ENCODE measurements at places on chromosomes 2 and 18.
A peak's percentile ranks its signal among the peaks of the same experiment; 100 is the strongest.

DNA sequence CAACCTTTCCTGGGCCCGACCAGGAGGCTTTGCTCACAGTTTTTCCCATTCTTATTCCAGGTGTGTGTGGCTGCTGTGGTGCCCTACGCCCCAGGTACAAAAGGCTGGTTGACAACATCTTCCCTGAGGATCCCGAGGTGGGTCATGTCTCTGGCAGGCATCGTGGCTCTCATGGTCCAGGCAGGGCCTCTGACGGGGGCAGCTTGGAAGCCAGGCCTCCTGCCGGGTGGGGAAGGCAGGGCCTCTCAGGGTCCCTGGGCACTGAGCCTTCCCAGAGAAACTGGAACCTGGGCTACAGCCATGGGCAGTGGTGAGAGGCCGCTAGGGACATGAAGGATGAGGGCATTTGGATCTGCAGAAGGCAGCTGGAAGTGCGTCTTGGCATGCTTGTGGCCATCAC, 49.4 kb downstream of the EFR3B start:
- DNase-seq: no peak

GRCh38 chr2:198178766-198179165, 374.4 kb downstream of the PLCL1 start:
- no peak for DNase-seq

DNA sequence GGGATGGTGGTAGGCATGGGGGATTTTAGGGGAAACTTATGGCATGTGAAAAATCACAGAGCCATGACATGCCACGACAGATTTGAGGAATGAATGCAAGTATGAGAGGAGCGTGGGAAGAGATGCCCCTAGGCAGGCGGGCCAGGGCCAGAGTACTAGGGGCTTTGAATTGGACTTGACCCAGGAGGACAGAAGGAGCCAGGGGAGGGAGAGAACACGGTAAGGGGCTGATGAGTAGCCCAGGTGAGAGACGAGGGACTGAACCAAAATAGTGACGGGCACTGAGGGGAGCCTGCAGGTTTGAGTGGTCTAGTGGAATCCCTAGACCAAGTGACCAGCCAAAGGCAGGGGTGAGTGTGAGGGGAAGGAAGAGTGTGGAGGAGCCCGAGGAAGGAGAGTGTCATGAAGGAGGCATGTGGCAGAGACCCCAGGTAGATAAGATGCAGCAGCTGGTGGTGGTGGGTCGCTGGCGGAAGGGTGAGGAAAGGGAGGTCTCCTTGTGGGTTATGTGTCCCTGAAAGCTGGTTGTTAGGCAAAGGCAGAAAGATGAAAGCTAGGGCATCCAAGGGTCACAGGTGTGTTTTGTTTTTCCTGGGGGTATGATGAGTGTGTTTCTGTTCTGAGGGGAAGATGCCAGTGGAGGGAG, 48.7 kb downstream of the ZBTB7C start:
- DNase-seq: no peak

GRCh38 chr2:235500761-235501672, 7.2 kb downstream of the AGAP1 start:
- DNase-seq: no peak

DNA sequence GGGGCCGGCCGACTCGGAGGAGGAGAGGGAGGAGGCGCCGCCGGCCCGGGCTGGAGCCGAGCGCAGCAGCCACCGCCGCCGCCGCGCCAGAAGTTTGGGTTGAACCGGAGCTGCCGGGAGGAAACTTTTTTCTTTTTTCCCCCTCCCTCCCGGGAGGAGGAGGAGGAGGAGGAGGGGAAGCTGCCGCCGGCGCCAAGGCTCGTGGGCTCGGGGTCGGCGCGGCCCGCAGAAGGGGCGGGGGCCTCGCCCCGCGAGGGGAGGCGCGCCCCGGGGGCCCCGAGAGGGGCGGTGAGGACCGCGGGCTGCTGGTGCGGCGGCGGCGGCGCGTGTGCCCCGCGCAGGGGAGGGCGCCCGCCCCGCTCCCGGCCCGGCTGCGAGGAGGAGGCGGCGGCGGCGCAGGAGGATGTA, 316 bp downstream of the CRIM1 start:
- no peak for DNase-seq

GRCh38 chr2:218419630-218420216, 800 bp downstream of the VIL1 start:
- no peak for DNase-seq

DNA sequence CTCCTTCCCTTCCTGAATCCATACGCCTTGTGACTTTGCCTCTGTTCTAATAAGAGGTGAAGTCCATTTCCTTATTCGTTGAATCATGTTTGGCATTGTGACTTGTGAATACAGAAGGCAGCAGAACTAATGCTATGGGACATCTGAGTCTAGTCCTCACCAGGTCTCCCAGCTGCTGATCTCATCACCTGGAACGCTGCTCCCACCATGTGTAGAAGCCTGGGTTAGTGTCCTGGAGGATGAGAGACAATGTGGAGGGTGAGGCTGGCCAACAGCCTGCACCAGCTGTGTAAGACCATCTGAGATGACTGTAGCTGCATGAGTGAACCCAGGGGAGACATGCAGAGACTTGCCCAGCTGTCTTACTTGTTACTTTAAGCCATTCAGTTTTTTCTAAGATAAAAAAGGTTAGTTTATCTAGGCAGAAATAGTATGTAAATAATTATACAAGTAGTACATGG, 3.5 kb upstream of the HAAO start:
- no peak for DNase-seq

DNA sequence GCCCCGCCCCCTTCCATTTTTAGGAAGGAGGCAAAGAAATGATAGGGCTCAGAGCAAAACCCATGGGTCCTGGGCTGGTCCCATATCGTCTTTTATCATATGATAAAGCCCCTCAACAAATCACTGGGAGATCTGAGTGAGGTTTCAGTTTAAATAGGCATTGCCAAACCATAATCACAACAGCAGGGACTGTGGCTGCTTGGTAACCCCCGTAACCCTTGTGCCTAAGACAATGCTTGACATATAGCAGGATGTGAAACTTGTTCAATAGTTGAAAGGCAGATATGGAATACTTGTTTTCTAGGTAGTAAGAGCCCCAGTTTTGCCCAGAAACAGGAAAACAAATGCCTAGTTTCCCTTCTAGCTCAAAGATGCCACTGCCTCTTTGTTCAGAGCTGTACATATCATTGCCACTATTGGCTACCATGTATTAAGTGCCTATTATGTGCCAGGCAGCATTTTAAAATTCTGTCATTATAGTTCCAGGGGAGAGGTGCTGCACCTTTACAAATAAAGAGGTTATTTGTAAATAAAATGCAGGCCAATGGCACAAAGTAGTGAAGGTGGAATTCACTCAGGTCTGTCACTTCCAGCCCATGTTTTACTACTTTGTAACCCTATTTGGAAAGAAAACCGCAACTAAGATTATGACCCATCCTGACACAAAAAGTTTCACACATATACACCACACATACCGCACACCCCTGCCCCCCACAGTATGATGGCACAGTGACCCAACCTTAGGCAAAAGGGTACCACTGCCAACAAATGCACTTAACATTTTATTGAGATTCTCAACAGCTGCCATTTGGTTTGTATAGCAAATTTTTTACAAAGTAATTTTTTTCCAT, 14.2 kb downstream of the NAGK start:
- no peak for DNase-seq

DNA sequence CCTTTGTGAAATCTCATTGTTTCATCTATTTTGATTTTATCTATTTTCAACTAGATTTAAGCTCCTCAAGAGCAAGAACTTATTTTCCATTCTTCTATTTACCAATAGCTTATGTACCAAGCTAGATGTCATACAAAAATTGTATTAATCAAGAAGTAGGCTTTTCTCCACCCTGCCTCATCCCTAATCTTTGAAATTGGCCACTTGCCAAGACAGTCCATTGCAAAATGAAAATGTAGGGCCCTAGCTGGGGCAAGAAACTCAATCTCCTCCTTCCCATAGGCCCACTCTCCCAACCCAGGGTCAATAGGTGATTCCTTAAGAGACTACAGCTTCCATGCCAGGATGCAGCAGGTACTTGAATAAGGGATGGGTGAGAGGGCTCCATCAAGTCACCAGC, 39.3 kb upstream of the STPG4 start:
- no peak for DNase-seq

GRCh38 chr2:234490271-234491091, 6.4 kb downstream of the ARL4C start:
- peak; percentile 29 for DNase-seq

DNA sequence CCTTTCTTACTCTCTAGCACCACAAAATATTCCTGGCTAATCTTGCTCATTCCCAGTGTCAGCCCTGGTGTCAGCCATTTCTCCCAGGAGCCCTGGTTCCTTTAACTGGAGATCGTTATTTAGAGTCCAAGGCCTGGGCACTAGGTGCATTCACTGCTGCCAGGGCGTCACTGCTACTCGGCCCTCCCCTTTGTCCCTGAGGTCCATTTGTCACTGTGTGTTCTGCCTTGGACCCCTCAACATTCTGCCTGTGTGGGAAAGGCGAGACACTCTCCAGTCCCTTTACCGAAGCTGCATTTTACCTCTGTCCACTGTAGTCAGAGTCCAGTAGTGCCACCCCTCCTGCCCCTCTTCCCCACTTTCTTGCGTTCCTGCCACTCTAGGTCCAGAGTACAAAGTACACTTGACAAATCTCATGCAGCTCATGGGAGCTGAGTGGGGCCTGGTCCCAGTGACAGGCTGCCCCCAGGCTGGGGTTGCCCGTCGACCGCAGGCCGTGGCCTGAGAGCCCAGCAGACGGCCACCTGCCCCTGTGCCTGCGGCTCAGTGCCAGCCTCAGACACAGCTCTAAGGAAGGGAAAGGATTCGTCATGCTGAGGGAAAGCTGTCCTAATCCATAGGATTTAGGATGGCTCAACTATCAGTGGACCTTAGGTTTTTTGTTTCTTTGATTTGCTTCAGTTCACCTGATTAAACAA, 52.1 kb downstream of the COPS8 start:
- DNase-seq: no peak

GRCh38 chr2:45814488-45814887, 163.0 kb downstream of the PRKCE start:
- no peak for DNase-seq

DNA sequence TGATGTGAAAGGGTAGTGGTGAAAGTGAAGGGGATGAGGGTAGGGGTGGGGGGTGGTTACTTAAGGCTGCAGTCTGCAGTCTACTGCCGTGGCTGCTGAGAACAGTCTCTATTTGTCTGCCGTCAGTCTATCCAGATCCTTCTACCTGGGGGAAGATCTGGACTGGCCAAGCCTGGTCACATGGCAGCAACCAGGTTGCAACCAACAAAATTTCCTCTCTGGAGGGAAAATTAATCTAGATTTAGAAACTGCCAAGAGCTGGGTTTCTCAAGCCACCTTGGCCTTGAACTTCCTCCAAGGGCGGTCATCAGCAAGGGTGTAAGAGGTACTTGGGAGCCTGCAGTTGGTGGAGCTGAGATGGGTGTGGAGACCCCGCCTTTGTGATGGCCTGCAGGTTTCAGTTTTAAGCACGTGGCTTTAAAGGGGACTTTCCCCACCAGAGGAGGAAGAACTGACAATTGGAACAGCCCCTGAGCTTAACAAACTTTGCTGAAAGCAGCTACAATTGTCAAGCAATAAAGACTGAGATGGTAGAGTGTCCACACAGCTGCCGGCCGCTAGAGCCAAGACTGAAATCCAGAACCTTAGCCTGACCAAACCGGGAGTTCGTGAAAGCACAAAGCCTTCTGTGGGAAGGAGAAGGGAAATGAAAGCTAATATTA, 31.4 kb upstream of the KCMF1 start:
- peak; percentile 91 for DNase-seq

- no peak for DNase-seq
Observed at GRCh38 chr2:108395155-108395554, 17.4 kb downstream of the SULT1C4 start.

DNA sequence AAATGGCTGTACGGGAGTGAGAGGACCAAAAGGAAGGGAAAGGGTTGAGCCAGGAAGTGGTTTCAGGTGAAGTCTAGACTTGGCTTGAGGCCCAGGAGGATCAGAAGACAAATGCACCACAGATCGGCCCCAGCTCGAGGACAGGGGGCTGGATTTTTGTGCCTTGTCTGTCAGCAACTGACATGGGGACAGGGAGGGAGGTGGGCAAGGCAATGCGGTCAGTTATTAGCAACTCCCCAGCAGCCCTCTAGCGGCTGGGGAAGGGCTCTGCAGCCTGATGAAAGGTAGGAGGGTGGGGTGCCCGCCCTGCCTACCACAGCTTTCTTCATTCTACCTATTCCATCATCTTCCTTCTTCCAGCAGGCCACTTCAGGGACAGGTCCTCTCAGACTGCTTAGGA, 50.0 kb downstream of the CPO start:
- no peak for DNase-seq

DNA sequence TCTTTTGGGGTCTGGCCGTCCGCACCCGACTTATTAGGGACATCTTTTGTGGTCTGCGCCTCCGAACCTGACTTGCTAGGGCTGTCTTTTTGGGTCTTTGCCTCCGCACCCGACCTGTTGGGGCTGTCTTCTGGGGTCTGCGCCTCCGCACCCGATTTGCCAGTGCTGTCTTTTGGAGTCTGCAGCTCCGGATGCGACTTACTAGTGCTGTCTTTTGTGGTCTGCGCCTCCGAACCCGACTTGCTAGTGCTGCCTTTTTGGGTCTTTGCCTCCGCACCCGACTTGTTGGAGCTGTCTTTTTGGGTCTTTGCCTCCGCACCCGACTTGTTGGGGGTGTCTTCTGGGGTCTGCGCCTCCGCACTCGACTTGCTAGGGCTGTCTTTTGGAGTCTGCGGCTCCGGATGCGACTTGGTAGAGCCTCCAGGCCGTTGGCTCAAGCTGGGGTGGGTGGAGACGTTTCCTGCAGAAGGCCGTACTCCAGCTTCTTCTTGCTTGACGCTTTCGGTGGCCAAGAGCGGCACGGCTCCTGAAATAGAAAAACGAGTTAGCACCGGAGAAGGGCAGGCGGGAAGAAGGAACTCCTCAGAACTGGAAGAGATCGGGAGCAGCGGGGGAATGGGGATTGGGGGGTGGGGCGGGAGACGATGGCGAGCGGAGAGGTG, 498 bp downstream of the TGOLN2 start:
- peak; percentile 60 for DNase-seq

GRCh38 chr18:59308938-59309260, 9.6 kb downstream of the CPLX4 start:
- DNase-seq: no peak

DNA sequence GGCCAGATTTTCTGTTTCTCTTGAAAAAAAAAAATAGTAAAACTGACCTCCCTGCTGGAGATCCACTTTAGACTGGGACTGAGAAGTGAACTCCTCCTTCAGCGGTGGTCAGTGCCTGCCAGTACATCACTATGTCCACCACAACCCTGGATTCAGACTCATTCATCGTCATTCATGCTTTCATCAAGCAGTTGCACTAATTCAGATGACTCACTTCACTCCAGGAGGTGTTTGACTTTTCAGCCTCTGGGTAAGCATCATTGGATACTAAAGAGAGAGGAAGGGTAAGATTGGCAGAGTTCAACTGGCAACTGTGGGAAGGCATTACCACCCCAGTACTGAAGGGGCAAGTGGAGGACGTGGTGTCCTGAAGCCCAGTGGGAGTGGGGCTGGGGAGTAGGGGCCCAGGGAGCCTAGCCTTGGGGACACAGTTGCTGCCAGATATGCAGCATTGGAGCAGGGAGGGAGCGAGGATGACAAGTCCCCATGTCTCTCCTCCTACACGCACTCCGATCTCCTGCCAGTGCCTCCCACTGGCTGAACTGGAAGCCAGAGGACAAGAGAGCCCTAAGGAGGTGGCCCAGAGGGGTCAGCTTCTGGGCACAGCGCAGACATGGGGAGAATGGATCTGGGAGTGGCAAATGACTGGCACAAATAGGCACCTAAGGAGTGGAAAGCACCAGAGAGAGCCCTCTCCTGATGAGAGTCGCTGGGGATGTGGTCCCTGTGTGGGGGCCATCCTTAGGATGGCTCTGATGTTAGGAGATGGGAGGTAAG, 111.1 kb downstream of the TGFA start:
- no peak for DNase-seq

GRCh38 chr2:201779901-201780673, 646 bp downstream of the ALS2 start:
- no peak for DNase-seq

GRCh38 chr2:85264471-85264870, 63.3 kb downstream of the TGOLN2 start:
- no peak for DNase-seq

Data from CD4-positive, alpha-beta memory T cell (primary cell).